Nucleus accumbens (tissue), 56 donors: ENCODE measurements at places on chromosomes 3 and 15.

DNA sequence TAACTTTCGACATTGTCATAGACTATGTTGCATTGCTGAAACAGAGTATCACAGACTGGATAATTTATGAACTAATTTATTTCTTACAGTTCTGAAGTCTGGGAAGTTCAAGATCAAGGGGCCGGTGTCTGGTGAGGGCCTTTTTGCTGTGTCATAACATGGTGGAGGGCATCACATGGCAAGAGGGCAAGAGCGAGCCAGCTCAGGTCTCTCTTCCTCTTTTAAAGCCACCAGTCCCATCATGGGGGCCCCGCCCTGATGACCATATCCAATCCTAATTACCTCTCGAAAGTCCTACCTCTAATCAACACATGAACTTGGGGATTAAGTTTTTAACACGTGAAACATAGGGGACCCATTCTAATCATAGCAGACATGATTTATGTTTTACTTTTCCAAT lies 33.5 kb upstream of the DCUN1D1 start:
- DNase-seq = no peak

GRCh38 chr3:45253316-45253715 lies 27.2 kb upstream of the TMEM158 start:
- no peak for DNase-seq

GRCh38 chr3:53082736-53083135 lies 36.9 kb upstream of the SFMBT1 start:
- DNase-seq = no peak

- DNase-seq = no peak
Observed at GRCh38 chr3:37287776-37288175, 113.4 kb upstream of the LRRFIP2 start.

DNA sequence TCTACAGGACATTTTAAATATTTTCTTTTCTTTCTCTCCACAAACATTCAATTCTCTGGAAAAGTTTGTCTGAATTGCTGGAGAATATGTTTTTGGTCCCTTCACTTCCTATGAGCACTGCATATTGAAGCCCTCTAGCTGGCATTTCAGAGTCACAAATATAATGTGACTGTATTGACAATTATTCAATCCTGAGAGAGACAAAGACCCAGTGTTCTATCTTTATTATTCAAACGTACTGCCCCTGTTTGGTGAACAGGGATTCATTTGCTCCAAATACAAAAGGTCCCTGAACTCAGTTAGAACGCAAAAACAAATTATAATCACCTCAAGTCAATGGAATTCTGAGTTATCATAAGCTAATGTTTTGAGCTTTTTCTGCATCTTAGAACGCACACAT lies 173.1 kb upstream of the CDIN1 start:
- DNase-seq = no peak

- no peak for DNase-seq
Observed at GRCh38 chr15:98666841-98667240, 18.5 kb downstream of the IGF1R start.

DNA sequence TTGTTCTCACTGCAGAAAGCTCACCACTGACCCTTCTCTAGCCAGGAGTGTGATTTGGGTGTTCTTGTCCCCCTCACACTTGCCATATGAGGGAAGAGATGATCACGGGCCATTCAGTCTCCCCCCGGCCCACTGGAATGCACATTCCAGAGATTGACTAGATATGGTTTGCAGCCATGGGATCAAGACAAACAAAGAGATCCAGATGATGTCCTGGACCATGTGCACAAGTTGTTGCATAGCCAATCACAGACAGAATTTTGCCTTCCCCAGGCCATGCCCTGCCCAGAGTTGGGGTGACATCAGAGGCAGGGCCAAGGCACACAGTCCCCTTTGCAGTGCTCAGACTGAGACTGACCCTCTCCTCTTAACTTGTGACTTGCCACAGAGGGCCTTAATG lies 14.8 kb downstream of the MUC13 start:
- no peak for DNase-seq

GRCh38 chr3:184485906-184486305 lies 75.7 kb upstream of the EPHB3 start:
- no peak for DNase-seq

DNA sequence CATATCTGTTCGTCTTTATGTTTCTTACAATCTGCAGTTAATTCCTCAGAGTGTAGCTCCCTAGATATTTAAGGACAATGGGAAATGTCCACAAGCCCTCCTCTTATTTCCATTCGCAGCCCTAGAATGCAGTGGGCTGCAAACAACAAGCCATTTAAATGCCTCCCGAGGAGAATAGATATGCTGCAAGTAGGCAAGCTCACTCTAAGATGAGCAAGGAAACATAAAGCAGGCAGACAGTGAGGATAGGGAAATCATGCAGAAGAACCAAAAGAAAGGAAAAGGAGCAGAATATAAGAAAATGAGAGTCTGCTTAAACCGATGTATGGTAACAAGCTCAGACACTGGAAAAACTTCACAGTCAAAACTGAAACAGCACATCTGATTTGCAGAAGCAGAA lies 561.9 kb downstream of the GBE1 start:
- no peak for DNase-seq

DNA sequence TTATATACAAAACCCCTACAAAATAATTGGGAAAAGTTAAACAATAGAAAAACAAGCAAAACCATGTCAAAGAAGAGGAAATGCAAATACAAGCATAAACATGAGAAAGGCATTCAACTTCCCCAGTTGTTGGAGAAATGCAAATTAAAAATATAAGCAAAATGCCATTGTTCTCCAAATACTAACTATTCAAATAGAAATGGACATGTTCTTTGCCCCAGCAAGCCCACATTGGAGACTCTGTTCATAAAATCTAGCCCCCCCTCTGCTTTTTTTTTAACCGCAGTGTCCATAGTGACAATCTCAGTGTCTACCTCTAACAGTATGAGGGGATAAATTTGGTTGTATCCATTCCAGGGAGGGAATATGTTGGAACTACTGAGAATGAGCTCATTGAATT lies 59.7 kb upstream of the LCTL start:
- DNase-seq = no peak

GRCh38 chr15:70355275-70355795 lies 257.6 kb upstream of the TLE3 start:
- DNase-seq = no peak

DNA sequence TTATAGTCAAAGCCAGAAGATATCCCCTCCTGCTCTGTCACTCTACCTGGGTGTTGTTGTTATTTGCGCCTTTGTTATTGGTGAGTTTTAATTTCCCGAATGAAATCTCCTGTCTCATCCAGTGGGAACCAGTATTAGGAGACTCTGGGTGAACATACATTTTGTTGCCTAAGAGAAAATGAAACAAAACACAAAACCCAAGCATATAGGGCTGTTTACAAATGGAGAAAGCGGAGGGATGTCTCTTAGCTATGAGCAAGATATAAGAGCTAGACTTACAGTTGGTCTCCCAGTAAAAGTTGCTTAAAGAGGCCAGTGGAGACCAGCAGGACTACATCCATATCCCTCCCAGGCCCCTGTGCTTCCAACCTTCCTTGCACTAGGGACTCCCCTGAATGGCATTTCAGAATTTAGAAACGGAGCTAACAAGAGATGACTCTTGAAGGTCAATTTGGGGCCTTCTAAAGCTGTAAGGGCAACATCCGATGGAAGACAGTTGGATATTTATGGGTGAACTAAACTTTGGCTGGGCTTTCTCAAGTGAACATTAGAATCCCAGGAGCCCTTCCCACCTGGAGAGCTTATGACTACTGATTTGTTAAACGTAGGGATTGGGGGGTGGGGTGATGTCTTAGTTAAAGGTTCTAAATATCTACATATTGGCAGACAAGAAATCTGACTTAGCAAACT lies 2.7 kb downstream of the EOMES start:
- no peak for DNase-seq

DNA sequence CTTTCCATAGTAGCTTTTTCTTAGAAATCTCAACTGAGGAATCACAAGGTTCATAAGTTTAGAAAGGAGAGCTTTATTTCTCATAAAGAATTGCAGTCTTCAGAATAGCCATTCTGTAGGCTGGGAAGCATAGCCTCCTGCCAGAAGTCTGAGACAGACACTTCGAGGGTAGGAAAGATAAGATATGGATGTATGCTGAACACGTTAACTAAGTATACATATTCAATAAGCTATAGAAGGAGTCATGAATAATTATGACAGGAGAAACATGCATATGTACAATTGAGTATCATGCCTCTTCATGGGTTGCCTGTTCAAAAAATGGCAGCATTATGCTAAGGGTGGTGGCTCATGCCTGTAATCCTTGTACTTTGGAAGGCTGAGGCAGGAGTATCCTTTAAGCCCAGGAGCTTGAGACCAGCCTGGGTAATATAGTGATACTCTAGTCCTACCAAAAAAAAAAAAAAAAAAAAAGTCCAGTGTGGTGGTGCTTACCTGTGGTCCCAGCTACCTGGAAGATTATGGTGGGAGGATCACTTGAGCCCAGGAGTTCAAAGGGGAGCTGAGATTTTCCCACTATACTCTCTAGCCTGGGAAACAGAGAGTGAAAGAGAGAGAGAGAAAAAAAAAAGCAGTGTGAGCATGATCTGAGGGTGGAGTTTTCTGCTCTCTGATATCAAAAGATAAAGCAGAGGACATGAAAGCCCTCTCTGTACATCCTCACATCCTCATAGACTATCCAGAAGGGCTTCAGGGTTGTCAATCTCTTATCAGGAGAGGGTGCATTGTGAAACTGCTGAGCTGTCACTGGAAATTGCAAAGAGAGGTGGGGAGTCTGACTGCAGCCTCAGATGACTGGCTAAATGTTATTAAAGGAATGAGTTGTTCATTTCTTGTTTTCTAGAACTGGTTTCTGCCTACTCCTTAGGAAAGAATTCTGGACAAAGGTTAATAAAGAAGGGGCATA lies 23.6 kb upstream of the CADPS start:
- DNase-seq = no peak
